ENCODE measurements at places on chromosomes 6 and 20. TPM values are rescaled to one million over a fixed set of nuclear protein-coding genes. Genes with fewer than 3 reads are reported as not detected.

GCNT2 gene
- 48.4 TPM for total RNA-seq

GNMT gene
- not detected for total RNA-seq

DNA sequence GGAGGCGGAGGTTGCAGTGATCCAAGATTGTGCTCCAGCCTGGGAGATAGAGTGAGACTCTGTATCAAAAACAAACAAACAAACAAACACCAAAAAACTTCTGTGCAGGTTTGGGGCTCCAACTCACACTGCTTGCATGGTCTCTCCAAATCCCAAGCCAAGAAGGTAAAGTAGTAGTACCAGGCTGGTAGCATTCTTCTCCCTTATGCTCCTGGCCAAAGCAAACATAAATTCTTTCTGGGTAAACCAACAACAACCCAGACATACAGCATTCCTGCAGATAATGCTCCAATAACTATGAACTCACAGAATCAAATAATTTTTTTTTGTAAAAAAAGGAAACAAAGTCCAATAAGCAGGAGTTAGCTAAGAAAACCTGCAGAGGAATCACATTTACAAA lies 57.8 kb upstream of the KLHL31 start:
- no peak for DNase-seq

GRCh38 chr6:46080111-46080510 lies 49.7 kb upstream of the ENPP4 start:
- no peak for DNase-seq

HLA-DMB gene
- total RNA-seq = 4.5 TPM

GRCh38 chr20:11919581-11919980 lies 1.9 kb downstream of the BTBD3 start:
- no peak for DNase-seq

- DNase-seq = no peak
Observed at GRCh38 chr6:123925350-123925749, 121.7 kb downstream of the NKAIN2 start.

GRCh38 chr6:168994956-168995355 lies 258.7 kb downstream of the THBS2 start:
- no peak for DNase-seq

GRCh38 chr6:53547166-53547810 lies 2.4 kb upstream of the GCLC start:
- DNase-seq = peak; percentile 48

GRCh38 chr6:67277312-67277711 lies 1357.8 kb upstream of the ADGRB3 start:
- no peak for DNase-seq

DNA sequence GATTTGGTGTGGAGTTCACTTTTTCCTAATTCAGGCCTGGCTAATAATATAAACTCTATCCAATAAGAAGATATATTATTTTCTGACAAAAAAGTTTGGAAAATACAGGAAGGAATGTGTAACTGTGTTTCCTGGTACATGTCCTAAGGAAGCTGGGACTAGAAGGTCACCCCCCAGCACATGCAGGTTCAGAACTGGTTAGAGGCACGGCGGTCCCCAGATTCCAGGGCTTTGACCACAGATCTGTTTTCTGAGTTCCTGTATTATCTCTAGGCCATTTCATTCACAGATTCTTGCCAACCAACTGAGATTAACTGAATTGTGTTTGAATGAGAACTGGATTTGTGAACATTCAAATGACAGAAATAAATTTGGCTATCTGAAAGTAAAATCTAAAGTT lies 94.5 kb downstream of the TULP4 start:
- no peak for DNase-seq

TRIM40 gene
- total RNA-seq = not detected

PRDM1 gene
- 0.37 TPM for total RNA-seq

GRCh38 chr20:50026746-50027575 lies 44.2 kb downstream of the SNAI1 start:
- peak; percentile 48 for DNase-seq

- DNase-seq = no peak
Observed at GRCh38 chr6:53461041-53461656, 83.8 kb downstream of the GCLC start.

GFOD1 gene
- total RNA-seq = 1.8 TPM

PRPF6 gene
- total RNA-seq = 77.0 TPM

CTCFL gene
- total RNA-seq = 0.34 TPM

FOXC1 gene
- total RNA-seq = 0.45 TPM

DNA sequence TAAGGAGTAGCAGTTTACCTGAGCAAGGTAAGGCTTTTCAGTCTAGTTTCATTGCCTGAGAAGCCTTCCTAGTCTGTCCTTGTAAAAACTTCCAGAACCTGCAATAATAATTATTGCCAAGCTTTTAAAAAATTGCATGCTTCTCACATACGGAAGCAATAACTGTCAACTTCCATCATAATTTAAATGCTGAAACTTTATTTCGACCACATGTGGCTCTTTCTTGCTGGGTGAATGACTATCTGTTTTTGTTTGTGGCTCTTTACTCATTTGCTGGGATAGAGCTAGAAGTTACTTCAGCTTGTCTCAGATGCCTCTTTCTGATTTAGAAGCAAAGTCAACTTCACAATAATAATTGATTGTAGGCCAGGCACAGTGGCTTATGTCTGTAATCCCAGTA lies 95.9 kb upstream of the COL21A1 start:
- no peak for DNase-seq

HSP90AB1 gene
- 2,068 TPM for total RNA-seq

SLC44A4 gene
- total RNA-seq = 0.32 TPM

- peak; percentile 97 for DNase-seq
Observed at GRCh38 chr6:32175711-32176475, at the start of gene AGPAT1. AGPAT1 (minus strand) TSS chr6:32176084; CDS start chr6:32171496, 4,588 bp downstream.

TFB1M gene
- total RNA-seq = 24.6 TPM

RAET1G gene
- not detected for total RNA-seq

GRCh38 chr6:20447581-20448132 lies 46.0 kb downstream of the E2F3 start:
- no peak for DNase-seq

RAMACL gene
- 0.56 TPM for total RNA-seq

MUC21 gene
- not detected for total RNA-seq

LY6G6C gene
- total RNA-seq = not detected

GRCh38 chr20:36439040-36439730 lies 102.1 kb upstream of the MYL9 start:
- DNase-seq = peak; percentile 81

GRCh38 chr20:56628873-56629463 lies at the start of gene TFAP2C:
TFAP2C (plus strand) TSS chr20:56629306; CDS start chr20:56629545, 239 bp downstream.
- DNase-seq = peak; percentile 82

DNA sequence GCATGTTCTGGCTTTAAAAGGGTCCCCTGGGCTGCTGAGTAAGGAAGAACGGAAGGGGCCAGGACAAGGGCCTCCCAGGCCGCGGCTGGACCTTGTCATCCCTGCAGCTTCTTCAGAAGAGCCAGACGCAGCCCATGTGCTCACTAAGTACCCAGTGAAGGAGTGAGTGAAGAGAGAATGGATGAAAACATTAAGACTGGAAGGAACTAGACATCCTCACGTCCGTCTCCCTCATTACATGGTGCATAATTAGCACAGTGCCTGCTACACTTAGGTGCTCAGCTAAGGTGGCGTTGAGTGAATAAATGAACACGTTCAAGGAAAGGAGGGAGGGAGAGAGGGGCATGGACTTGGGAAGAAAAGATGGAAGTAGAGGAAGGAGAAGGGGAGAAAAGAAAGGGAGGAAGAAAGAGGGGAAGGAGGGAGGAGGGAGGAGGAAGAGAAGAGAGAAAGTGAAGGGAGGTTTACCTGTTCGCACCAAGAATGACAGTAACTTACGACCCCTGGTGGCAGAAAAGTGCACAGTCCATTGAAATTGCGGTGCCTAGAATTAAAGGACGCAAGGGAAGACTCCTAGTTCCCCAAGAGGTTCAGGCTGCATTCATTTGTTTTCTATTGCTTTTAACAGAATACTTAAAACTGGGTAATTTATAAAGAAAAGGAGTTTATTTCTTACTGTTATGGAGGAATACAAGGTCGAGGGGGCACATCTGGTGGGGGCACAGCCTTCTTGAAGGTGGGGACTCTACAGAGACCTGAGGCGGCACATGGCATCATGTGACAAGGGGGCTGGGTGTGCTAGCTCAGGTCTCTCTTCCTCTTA lies 8.0 kb downstream of the TP53RK start:
- peak; percentile 76 for DNase-seq

PPARD gene
- total RNA-seq = 4.9 TPM

SLCO4A1 gene
- total RNA-seq = 0.88 TPM

DNA sequence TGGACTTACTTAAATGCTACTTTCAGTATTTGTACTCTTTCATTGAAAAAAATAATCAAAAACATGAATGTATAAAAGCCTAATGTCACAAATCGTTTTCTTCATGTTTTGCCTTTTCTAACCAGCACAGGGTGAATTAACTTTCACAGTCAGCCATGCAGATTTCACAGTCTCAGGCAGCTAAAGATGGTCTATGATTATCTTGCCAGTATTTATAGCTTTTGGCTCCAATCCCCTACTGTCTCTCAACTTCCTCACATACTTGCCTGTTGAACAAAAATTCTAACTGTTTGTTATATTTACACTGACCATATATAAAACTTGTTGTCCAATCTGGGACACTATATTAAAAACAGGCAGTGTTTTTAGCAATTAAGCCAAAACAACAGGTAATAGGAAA lies 358.2 kb downstream of the ARHGAP18 start:
- DNase-seq = no peak

- DNase-seq = no peak
Observed at GRCh38 chr6:154345811-154346210, 10.8 kb downstream of the IPCEF1 start.

DNA sequence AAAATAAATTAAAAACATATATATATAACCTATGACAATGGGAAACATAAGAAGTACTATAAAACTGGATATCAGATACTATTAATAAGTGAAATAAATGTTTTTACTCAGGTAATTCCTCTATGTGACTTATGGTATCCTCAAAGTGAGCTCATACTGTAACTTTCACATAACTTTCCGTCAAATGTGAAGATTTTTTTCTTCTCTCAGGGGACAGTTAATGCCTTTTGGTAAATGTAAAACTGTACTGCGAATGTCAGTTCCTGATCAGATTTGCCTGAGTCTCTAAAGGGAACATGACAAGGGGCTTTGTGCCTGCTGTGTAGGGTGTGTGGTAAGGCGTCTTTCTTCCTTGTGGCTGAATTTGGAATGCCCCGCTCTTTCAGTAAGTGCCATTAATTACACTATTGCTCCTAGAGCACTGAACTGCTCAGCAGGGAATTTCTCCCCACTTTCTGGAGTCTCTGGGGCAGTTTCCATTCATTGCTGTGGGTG lies 271.8 kb downstream of the PRL start:
- DNase-seq = no peak

DNA sequence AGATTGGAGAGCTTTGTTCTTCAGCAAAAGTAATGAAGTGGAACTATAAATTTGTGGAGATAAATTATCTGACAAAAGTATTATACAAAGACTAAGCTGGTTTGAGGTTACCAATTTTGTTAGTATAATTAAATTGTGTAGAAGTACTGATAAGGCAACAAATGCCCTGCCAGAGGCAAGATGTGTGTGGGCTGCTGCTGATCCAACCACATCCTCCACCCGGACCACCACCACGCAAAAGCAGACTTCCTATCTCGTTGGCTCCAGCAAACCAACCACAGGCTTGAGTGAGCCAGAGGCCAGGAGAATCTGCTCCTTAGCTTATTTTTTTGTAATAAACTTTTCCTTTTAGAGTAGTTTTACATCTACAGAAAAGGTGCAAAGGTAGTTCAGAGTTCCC lies 1.1 kb upstream of the MYLK4 start:
- no peak for DNase-seq

DNA sequence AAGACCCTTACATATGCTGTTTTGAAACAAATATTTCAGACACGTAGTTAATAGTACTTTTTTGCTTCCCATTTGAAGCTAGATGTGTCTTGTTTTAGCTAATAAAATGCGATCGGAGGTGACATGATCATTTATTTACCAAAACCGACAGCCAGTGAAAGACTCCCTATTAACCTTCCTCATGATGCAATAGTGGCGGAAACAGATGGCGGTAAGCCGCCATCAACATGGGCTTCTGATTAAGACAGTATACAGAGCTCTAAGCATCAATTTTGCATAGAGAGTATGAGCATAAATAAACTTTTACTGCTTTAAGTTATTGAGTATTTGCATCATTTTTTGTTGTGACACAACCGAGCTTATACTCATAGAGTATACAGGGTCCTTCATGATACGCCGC lies 1282.4 kb upstream of the ADGRB3 start:
- DNase-seq = no peak

- no peak for DNase-seq
Observed at GRCh38 chr6:158798311-158798710, 20.9 kb downstream of the EZR start.

RSPH4A gene
- total RNA-seq = 0.69 TPM

DSTN gene
- 158 TPM for total RNA-seq

DNA sequence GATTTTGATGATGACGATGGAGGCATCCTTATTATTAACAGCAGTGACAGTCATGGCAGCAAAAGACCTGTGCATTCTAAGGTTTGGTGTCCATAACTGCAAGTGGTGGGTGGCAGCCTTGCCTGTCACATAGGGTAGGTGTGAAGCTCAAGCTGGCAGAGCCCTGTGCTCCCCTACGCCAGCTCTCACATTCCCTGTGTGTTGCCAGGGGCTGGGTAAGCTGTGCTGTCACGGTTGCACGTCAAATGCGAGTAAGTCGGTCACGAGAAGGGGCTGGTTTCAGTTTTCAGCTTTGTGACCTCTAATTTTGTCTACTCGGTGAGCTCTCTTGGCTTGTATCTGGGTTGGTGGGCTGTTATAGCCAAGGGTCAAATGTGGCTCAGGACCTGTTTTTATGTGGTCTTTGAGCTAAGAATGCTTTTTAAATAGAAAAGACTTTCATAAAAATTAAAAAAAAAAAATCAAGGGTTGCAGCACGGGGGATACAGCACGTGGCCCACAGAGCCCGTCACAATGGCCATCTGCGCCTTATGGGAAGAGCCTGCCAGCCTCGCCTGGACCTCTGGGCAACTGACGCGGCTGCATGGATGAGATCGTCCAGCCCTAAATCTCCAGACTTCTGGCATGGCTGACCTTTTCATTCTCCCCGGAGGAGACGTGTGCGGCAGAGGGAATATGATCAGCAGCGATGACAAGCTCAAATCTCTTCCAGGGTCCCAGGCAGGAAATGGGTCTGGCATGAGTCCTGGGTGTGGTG lies 148.5 kb downstream of the PHACTR3 start:
- DNase-seq = no peak

- no peak for DNase-seq
Observed at GRCh38 chr6:157951828-157952227, 29.8 kb upstream of the SYNJ2 start.

- DNase-seq = no peak
Observed at GRCh38 chr6:107293350-107293749, 166.0 kb downstream of the PDSS2 start.

NR2E1 gene
- total RNA-seq = 0.25 TPM

GRCh38 chr6:99138445-99138844 lies 190.7 kb upstream of the FBXL4 start:
- no peak for DNase-seq

GRCh38 chr20:53824779-53825178 lies 231.1 kb upstream of the ZNF217 start:
- no peak for DNase-seq

Data from neural progenitor cell (in vitro differentiated cells).